ENCODE measurements at places on chromosomes 2 and 18.

DNA sequence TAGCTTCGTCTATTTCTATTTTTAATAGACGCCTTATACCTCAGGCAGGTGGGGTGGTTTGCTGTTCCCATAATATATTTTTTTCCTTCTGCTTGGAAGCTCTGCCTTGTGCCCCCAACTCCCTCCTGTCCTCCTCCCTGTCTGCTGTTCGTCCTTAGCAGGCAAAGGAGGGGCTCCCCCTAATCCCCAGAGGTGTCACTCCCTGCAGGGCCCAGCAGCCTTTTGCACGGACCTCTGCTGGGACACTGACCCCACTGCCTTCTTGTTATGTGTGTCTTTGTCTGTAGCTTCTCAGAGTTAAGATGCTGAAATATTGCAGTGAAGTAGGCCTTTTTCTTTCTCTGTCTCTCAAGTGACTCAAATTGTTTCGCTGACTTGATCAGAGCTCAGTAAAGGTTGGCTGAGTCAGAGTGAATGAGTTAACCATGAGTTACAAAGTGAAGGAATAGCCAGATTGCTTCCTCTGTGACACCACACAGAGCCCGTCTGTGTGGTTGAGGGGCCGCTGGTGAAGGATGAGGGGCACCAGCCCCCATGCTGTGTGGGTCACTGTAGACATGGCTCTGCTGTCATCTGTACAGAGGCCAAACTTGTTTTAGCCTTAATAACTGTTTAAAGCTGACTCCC lies 47.7 kb downstream of the PRKCE start:
- peak; percentile 16 for DNase-seq

- no peak for DNase-seq
Measured at GRCh38 chr2:124320051-124320688, 295.1 kb downstream of the CNTNAP5 start.

DNA sequence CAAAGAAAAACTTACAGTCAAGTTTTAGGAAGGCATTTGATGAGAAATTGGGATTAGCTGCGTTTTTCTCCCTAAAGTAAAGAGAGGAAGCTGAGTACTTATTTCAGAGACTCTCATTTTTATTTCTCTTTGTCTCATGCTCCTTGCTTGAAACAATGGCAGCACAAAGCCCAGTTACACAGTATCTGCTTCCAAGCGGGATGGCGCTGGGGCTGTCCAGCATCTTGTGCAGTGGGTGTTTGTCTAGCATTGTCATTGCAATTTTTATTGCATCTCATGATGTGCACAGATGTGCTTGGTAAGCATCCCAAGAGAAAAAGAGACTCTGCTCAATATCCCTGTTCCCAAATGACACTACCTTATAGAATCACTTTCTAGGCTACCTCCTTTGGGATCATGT lies 102.8 kb upstream of the ZNF521 start:
- DNase-seq: no peak

GRCh38 chr2:44943693-44944101 lies 2.2 kb downstream of the SIX3 start:
- no peak for DNase-seq

DNA sequence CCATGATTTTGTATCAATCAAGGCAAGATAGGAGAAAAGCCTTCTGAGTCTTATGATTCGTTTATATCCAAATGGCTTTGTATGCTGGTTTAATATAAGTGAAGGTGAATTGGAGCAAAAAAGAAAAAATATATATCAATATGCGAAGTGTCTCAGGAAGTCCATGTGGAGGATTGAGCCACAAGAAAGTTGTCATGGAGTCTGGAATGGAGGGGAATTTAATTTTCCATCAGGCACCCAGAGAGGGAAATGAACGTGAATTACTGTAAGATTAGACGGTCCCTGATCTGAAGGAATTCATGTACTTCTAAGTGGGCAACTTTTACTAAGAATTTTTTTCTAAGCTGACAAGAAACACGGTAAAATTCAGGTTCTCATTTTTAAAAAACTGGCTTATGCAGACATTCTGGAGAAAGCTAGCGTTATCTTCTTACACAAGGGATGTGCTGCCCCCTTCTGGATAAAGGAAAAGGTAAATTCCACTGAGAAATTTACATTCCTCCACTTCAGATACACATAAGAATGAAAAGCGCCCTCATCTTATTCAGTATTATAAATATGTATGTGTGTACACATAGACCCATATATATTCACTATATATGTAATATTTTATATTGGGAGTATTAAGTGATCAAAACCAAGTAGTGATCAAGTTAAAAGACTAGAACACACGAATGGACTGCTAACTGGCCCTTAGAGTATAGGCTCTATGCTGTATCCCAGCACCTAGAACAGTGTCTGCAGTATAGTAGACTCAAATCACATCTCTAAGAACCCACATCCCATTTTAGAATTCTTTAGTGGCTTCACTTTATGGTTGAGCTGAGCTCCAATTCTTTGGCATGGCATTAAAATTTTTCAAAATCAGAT lies 289.0 kb upstream of the TFPI start:
- DNase-seq: peak; percentile 46

DNA sequence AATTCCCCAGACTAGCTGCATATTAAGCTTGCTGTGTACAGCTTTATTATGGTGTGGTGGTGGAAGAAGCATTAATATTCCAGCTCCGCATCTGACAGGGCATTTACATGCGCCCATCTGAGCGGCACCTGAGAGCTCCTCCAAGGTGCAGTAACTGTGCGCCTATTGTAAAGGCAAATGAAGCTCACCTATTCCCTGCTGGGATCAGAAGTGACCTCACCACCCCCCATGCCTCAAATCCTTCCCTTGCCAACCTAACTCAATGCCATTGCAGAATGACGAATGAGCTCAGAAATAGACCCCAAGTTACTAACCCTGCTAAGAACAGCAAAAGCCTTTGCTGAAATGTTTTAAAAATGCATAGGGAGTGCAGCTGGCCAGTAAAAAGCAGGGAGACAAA lies 14.3 kb downstream of the BCL11A start:
- no peak for DNase-seq
